Activated naive CD8-positive, alpha-beta T cell treated with anti-CD3 and anti-CD28 coated beads, Interleukin-2, amount 10 ng/mL, durations not matched to agents 7 days and 5 days (primary cell): ENCODE measurements at places on chromosomes 1 and 21. TPM values are rescaled to one million over a fixed set of nuclear protein-coding genes. Genes with fewer than 3 reads are reported as not detected.

- H3K27ac ChIP-seq: no peak overlapping the region
- no peaks in the 10 kb centered on the region for H3K36me3 ChIP-seq
- no peak for DNase-seq
- H3K27me3 ChIP-seq: peaks cover 5% of the 10 kb centered on the region
- no peaks in the 10 kb centered on the region for H3K4me1 ChIP-seq
Measured at GRCh38 chr1:184362876-184363275, 24.0 kb upstream of the C1orf21 start.

DNA sequence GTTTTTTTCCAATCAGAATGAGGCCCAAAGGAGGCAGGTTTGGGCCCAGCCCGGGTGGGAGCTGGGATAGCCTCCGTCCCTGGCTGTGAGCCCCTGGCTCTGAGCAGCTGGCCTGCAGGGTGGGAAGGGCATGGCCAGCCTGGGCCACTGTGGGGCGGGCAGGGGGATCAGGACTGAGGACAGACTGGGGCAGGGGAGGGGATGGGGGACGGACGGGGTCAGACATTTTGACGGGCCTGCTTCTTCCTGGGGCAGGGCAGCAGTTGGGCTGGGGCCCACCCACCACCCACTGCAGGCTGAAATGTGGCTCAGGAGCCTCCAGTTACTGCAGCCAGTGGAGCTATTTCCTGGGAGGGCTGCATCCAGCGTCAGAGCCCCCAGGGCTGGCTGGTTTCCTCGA, 2.5 kb upstream of the SLC6A9 start:
- no peaks in the 10 kb centered on the region for H3K36me3 ChIP-seq
- no peaks in the 10 kb centered on the region for H3K27me3 ChIP-seq
- H3K4me3 ChIP-seq: no peak overlapping the region
- DNase-seq: no peak

DNA sequence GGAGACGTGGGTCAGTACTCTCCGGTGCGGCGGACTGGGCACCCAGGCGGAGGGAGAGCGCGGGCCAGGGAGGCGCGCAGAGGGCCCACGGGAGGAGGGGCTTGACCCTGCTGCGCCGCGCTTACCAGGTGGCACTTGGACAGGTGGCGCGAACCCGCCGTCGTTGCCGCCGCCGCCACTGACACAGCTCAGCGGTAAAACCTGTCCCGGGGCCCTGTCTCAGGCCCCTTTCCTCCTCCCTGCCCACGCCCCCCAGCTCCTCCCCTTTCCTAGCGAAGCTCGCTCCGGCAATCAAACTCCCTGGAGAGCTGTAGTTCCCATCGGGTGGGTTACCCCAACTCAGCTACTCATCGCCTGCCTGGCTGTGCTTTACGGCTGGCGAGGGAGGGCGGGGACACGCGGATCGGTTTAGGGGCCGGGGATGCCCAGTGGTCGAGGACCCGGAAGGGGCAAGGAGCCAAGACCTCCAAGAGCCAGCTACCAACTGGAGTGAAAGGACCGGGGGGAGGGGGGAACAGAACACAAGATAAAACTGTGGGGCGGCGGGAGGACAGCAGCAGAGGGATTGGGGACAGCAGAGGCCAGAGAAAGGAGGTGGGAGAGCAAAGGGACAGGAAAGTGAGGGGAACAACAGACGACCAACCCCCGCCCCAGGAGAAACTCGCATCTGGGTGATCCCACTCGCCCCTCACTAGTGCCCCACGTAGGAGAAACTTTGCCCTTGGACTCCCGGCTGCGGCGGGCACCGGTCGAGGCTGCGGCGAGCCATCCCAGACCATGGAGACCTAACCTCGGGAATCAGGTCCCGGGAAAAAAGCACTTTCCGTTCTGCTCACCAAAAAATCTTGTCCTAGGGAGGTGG, 2.9 kb downstream of the GFI1 start:
- peak; percentile 74 for DNase-seq
- no peaks in the 10 kb centered on the region for H3K27me3 ChIP-seq
- H3K27ac ChIP-seq: peak overlapping the region; percentile 96
- peaks cover 32% of the 10 kb centered on the region for H3K36me3 ChIP-seq
- H3K4me1 ChIP-seq: peaks cover 27% of the 10 kb centered on the region

Gene FCRL2
- total RNA-seq: not detected

Gene TMPRSS15
- not detected for total RNA-seq

Gene GCSAML
- total RNA-seq: not detected
